Natural killer cell treated with Interleukin-12 subunit alpha and Interleukin-12 subunit beta and Interleukin-15 and Interleukin-18, amount 100 ng/mL, for 72 hours (primary cell): ENCODE measurements at places on chromosomes 5 and 9. TPM values are rescaled to one million over a fixed set of nuclear protein-coding genes. Genes with fewer than 3 reads are reported as not detected.

Gene ANKRD55
- total RNA-seq, result not detected

Gene IRX1
- total RNA-seq, result not detected

DNA sequence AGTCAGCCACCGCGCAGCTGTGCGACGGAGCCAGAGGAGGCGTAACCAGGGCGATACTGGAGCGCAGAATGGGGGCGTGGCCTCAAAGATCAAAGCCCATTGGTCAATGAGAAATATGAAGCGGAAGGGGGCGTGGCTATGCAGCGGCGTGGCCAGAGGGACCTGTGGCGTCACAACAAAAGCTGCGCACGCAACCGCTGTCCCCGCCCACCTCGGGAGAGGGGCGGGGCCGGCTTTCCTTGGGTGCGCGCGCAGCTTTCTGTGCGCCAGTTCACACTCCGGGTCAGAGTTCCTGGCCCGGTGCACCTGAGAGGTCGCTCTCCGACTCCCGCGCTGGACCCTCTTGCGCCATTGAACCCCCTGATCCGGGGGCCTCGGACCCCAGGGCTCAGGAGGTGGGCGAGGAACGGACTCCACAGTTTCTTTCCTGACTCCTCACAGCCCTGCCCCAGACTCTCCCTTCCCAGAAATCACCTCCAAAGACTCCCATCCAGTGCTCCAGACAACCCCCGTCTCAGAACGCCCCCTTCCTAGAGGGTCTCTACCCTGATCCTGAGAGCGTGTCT lies at the start of gene SWI5:
Gene SWI5, plus strand, starts transcription at position 269 of the 566 bp plus-strand sequence.
- peak; percentile 99 for DNase-seq
- no peaks in the 10 kb centered on the region for H3K36me3 ChIP-seq
- no peaks in the 10 kb centered on the region for H3K27me3 ChIP-seq
- peak within 1 kb of the TSS; percentile 97 for H3K27ac ChIP-seq
- peak within 1 kb of the TSS; percentile 98 for H3K4me3 ChIP-seq

- DNase-seq, result no peak
- H3K4me3 ChIP-seq, result no peak overlapping the region
- H3K36me3 ChIP-seq, result no peaks in the 10 kb centered on the region
- H3K27ac ChIP-seq, result no peak overlapping the region
These were observed 66.0 kb upstream of the SMIM15 start for GRCh38 chr5:61228229-61228628.
